ENCODE measurements at places on chromosomes 1 and 21.

GRCh38 chr1:78141531-78142231, 95.9 kb downstream of the GIPC2 start:
- DNase-seq = no peak

DNA sequence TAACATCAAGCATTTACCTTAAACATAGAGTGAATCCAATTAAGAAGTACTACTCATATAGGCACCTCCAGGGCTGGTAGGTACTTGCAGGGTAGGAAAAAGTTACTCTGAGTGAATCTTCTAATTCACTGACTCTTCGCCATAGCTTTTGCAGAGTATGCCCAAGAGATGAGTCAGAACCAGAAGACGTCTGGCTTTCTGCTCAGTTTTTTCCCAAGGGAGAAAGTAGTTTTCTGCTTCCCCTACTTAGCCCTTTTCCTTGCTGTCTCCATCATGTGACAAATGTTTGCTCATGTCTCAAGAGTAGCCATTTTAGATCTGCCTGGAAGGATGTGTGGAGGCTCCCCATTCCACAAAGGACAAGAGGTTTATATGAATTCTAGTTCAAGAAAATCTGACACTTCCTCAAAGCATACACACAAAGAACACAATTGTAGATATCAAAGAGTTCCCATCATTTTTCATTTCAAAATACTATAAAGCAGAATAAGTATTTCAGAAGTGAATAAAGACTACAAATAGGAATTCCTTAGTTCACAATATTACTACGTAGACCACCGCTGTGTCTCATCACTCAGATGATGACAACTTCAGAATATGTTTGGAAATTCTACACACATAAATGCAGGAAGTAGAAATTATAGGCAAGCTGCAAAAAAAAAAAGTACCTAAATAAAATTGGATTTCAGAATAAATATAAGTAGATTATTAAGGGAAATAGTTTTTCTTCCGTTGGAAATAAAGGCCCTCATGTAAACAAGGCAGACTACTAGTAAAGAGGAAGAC, 98.5 kb downstream of the ASH1L start:
- DNase-seq = peak; percentile 89

DNA sequence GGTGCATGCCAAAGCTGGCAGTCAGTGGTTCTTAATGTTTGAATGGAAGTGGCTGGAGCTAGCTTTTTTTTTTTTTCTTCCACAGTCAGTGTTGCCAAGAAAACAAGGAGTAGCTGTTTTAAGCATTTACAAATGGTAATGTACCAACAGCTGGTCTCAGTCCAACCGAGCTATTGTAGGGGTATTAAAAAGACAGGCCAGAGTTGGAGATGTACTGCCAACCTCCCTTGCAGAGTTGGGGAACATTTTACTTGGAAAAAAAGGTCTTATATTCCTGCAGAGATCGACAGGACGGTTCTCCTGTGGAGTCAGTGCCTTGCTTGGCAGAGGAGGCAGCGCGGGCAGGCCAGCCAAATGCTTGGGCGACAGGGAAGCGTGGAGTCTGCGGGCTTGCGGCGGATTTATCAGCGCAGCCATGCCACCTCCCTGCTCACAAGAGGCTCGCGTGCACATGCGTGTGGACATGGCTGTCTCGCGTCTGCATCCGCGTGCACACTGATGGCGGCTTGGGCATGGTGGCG, 338.1 kb downstream of the RPS6KC1 start:
- no peak for DNase-seq

DNA sequence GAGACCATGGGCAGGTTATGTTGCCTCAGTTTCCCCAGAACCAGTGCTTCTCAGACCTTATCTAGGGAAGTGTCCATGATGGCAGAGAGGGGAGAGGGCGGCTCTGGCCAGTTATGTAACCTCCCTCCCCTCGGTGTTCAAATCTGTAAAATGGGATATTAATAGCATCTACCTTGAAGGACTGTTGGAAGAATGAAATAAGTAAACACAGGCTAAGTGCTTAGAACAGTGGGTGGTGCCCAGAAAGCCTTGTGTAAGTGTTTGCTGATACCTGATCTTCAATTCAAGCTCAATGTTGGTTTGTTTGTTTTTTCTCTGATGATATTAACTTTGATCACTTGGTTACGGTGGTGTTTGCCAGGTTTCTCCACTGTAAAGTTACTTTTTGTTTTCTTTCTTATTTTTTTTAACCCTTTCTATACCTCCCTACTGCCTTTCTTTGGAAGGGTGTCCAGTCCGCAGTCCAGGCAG, 34.9 kb downstream of the EPHA2 start:
- DNase-seq = peak; percentile 54

GRCh38 chr1:97377432-97378034, 543.3 kb downstream of the DPYD start:
- no peak for DNase-seq

GRCh38 chr1:147211577-147211976, 13.6 kb downstream of the FMO5 start:
- DNase-seq = no peak

DNA sequence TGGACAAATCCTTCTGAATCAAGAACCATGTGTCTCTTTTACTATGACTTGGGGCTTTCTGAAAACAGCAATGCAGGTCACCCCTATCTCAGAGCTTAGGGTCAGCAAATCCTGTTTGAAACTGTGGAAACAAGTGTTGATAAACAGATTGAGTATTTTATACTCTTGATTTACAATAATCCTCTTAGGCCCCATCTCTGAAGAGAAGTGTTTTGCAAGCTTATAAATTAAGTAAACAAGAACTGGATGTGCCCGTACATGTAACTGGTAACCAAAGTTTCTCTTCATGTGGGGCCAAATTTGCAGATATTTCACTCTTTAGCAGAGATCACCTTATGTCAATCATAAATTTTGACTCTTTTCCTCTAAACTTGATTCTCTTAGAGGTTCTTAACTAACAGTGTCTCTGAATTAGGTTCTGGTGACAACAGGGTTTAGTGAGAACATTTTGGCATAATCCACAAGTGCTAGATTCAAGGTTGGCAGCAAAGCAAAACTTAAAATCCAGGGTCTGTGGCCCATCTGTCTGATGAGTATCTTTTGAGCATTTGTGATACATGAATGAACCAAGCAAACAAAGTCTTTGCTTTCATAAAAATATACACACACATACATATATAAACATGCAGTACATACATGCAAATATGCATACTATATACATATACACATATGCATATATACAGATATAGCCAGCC, 183.0 kb upstream of the HOOK1 start:
- DNase-seq = peak; percentile 41

DNA sequence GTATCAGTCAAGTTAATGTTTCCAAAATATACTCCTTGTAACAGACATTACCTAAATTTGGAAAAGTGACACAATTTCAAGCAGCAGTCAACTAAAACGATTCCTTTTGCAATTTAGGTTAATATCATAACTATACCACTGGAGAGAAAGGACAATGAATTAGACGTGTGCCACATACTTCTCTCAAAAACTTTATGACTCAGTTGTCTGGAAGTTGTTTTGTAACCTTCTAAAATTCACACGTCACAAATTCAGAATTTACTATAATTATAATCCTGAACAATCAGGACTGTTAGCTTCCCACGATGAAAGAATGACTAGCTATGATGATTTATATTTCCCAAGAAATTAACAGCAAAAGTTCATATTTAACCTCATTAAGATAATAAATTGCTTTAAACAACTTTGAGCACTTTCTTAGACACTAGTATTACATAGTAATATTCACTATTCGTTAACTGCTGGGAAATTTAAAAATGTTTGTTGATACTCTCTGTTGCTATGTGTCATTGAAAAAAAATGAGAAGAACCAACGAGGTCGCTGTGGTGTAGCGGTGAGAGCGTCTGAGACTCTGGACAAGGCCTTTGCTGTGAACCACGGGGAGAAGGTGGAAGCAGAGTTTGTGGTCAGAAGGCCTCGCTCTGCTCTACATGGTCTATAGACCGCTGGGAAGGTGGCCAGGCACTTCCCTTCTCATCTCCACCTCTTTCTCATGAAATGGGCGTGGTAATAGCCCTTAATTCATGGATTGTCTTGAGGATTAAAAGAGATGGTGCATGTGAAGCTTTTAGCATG, 27.9 kb upstream of the BATF3 start:
- DNase-seq = peak; percentile 30

GRCh38 chr21:31772674-31773555, 41.0 kb upstream of the SCAF4 start:
- DNase-seq = no peak

DNA sequence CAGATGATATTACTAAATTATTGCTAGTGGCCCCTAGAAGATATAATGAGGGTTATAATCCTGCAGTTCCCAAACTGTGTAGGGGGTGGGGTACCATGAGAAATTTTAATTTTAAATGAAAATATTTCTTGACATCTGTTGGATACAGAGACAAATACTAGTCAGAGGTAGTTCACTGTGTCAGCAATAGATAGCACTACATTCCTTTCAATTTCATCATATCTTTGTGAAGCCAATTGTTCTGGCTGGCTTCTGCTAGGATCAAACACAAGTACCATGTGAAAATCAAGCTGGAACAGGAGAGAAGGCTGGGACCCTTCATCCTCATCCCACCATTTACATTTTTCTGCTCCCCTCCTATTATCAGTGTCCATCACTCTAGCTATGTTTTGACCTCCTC, 208.1 kb downstream of the USH2A start:
- DNase-seq = no peak

DNA sequence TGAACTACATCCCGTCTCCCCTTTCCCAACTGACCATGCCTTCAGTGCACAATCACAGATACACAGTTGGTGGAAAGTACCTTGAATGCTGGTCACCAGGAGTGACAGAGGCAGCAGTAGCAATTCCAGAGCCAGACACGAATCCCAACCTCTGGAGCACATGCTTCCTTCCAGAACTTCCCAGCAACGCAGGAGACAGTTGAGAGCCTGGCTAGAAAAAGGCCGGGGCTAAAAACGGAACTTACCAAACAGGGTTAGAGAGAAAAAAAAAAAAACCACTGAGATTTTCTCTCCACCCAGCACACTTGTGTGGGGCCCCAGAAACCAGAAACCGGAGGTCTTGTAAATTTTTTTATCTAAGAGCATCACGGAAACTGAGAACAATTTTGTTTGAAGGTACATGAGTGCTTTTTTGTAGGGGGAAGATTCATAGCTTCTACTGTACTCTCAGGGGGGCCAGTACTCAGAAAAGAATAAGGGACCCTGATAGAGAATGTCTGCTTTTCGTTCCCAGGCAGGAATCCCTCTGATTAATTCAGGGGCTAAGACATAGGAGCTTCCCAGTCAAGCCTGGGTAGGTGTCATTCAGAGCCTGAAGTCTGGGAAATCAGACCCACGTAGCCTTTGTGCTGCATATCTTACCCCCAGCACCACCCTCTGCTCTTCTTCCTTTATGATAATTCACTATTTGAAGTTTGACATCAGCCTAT, at the start of gene CD48:
Gene CD48 (minus strand): TSS at position 221 of the 710 bp plus-strand sequence. CDS start 59 bp downstream, at position 162.
- no peak for DNase-seq

- peak; percentile 13 for DNase-seq
These were observed at the start of gene SYT14 for GRCh38 chr1:209937996-209938959. Gene SYT14, plus strand, starts transcription at chr1:209938217. Its CDS starts 48 bp downstream, at chr1:209938265.

DNA sequence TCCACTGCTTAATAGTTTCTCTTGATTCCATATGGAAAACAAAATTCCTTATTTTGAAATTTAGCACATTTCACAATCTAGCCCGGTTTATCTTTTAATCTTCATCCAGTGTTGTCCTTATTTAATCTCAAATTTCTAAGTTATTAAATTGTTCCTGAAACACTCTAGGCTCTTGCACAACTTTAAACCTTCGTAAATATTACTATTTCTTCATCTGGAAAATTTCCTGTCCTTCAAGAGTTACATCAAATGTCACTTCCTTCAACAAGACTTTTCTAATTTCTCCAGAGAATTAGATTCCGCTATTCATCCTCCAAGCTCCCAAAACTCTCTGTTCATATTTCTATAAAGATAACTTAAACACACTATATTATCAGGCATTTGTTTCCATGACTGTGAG, 6.5 kb downstream of the FMO5 start:
- no peak for DNase-seq

GRCh38 chr1:194372266-194372665, 1185.9 kb upstream of the B3GALT2 start:
- DNase-seq = no peak

DNA sequence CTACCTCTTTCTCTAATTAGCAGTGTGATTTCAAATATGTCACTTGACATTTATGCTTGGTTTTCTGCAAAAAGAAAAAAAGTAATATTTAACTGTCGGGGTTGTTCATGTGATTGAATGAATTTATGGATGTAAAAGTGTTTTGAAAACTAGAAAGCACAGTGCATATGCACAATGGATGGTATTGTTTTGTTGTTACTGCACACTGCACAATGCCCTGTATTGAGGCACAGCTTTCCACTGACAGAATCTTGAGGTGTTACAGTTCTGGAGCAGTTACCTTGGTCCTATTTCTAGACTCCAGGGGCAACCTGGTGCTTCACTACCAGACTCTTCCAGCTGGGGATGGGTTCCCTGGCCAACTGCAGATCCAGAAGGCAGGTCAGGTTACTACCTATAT, 116.8 kb upstream of the L1TD1 start:
- DNase-seq = no peak

GRCh38 chr1:15323351-15323988, 76.4 kb downstream of the FHAD1 start:
- peak; percentile 70 for DNase-seq

DNA sequence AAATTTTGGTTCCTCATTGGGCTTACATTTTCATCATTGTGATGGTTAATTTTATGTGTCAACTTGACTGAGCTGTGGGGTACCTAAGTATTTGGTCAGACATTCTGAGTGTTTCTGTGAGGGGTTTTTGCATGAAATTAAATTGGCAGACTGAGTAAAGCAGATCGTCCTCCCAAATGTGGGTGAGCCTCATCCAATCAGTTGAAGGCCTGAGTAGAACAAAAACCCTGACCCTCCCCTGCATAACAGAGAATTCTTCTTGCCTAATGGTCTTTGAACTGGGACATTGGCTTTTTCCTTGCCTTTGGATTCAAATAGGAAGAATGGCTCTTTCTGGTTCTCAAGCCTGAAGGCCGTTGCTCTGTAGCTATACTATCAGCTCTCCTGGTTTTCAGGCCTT, 59.1 kb upstream of the JUN start:
- no peak for DNase-seq

GRCh38 chr1:5896706-5897660, 95.2 kb downstream of the NPHP4 start:
- DNase-seq = no peak

- no peak for DNase-seq
These were observed 50.7 kb upstream of the CACYBP start for GRCh38 chr1:174949061-174949460.

GRCh38 chr1:94098585-94099111, 22.3 kb downstream of the ABCA4 start:
- DNase-seq = no peak

GRCh38 chr1:68384321-68384813, 65.4 kb downstream of the RPE65 start:
- DNase-seq = peak; percentile 94

DNA sequence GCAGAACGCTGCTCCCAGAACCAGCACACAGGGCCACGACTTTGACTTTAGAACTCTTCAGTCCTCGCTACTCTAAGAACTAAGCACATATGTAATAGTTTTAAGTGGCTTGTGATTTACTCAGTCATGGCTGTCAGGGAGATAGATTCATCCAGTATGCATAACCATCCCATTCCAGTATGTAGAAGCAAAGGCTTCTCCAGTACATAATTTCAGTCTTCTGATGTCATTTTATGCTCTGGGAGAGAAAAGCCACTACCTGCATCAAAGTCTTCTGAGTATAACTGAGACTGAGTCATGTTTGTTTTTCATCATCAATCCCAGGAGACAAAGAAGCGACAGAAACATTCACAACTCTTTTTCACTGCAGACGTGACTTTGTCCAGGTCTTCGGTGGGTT, 885.7 kb downstream of the PLA2G4A start:
- DNase-seq = no peak

GRCh38 chr1:7879228-7879627, 26.4 kb upstream of the UTS2 start:
- DNase-seq = no peak

Data from fibroblast of gingiva (primary cell).